MCF 10A (cell line): ENCODE measurements at places on chromosomes 13 and 19.
A peak's percentile ranks its signal among the peaks of the same experiment; 100 is the strongest.

DNA sequence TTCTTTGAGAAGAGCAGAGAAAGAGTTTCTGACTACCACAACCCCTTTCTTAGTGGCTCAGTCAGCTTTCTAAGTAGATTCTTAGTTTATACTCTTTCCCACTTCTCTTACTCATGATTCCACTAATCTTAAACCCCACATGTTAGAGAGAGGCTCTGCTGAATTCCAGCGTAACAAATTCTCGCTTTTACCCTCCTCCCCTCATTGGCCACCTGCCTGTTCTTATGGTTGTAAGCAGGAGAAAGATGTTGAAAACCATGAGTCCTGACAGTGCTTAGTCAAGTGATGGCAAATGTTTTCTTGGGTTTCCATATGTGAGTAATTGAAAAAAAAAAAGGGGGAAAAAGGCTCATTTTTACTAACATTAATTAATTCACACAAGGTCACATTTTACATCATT is 125.9 kb downstream of the ZDHHC20 start:
- no peak for DNase-seq

DNA sequence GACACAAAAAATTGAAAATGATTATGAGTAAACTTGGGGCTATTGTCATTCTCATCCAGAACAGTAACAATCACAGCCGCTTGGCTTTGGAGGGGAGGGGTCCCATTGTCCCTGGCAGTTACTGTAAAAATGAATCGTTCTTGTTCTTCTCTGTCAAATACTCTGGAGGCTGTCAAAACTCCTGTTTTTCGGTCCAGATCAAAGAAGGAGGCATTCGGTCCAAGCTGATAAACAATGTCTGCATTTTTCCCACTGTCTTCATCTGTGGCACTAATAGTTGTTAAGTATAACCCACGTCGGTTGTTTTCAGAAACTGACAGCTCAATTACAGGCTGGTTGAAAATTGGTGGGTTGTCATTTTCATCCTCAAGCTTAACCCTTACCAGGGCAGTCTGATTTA is 3.4 kb downstream of the PCDH9 start:
- DNase-seq: no peak

GRCh38 chr13:99600318-99600717 is 99.0 kb downstream of the TM9SF2 start:
- no peak for DNase-seq

- no peak for DNase-seq
Measured at GRCh38 chr13:37484056-37484455, 114.5 kb downstream of the POSTN start.

DNA sequence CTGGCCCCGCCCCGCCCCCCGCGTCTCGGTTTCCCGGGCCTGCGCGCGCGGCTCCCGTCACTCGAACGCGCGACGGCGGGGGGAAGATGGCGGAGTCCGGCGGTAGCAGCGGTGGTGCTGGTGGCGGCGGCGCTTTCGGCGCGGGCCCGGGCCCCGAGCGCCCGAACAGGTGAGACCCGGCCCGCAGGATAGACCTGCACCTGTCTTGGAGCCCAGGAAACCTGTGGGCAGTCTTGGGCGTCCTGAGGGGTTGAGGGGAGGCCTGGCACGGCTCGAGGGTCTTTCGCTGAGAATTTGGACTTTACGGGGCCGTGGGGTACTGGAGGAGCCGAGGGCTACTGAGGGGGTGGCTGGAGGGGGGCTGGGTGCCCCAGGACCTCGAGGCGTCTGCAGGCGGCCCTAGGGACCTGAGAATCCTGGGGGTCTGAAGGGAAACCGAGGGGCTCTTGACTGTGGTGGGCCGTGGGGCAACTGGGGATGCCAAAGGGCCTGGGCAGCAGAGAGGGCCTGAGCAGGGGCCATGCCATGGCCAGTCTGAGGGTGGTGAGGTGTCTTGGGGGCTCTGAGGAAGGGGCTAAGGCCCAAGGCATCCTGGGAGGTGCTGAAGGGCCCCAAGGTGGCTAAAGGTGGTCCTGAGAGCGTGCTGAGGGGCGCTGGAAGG is at the start of gene KLHL26:
TSS of gene KLHL26 (plus strand) at position 60 of the 661 bp plus-strand sequence. CDS start at position 87, 27 bp downstream.
- DNase-seq: no peak

GRCh38 chr13:100273552-100273951 is 184.7 kb downstream of the PCCA start:
- DNase-seq: no peak

GRCh38 chr13:112692104-112692503 is 2.3 kb downstream of the ATP11A start:
- no peak for DNase-seq

DNA sequence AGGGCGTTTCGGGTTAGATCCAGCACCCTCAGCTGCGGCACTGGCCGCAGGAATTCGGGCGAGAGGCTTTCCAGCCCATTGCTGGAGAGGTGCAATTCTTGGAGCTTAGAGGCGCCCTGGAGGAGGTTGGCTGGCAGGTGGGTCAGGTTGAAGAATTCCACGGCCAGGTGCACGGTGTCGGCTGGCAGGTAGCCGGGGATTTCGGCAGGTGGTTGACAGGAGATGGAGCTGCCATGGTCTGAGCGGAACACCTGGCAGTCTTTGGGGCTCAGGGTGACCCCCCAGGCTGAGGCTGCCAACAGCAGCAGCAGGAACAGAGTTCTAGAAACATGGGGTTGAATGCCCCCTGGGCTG is 1.3 kb downstream of the LRG1 start:
- no peak for DNase-seq

DNA sequence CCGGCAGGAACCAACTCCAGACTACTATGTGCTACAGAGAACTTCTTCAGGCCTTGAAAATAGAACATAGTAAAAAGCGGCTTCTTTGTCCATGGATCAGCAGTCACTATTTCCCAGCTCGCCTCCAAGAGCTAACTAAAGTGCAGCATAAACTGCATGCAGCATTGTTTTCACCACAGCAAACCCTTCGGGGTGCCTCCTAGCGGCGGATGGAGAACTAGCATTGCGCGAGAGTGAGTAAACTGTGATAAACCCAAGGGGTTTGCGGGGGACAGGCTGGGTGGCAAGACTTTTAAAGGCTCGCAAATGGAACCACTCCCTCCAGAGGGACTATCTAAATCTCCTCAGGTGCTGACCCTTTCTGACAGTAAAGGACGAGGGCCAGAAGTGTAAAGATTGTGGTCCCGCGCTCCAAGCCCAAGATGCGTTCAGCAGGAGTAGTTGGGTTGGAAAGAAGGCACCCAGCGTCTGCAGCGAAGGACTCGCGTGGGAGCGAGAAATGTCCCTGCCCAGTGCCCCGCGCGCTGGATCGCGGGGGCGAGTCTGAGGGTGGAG is 21.5 kb upstream of the SGCG start:
- DNase-seq: peak; percentile 21

- DNase-seq: no peak
Measured at GRCh38 chr19:38971672-38972071, 3.9 kb downstream of the FBXO17 start.

GRCh38 chr13:50587115-50587514 is 256.4 kb downstream of the DLEU7 start:
- DNase-seq: no peak

- DNase-seq: no peak
Measured at GRCh38 chr13:23806874-23807526, 82.2 kb downstream of the MIPEP start.

GRCh38 chr19:58434217-58434616 is 5.7 kb downstream of the ZNF132 start:
- no peak for DNase-seq

DNA sequence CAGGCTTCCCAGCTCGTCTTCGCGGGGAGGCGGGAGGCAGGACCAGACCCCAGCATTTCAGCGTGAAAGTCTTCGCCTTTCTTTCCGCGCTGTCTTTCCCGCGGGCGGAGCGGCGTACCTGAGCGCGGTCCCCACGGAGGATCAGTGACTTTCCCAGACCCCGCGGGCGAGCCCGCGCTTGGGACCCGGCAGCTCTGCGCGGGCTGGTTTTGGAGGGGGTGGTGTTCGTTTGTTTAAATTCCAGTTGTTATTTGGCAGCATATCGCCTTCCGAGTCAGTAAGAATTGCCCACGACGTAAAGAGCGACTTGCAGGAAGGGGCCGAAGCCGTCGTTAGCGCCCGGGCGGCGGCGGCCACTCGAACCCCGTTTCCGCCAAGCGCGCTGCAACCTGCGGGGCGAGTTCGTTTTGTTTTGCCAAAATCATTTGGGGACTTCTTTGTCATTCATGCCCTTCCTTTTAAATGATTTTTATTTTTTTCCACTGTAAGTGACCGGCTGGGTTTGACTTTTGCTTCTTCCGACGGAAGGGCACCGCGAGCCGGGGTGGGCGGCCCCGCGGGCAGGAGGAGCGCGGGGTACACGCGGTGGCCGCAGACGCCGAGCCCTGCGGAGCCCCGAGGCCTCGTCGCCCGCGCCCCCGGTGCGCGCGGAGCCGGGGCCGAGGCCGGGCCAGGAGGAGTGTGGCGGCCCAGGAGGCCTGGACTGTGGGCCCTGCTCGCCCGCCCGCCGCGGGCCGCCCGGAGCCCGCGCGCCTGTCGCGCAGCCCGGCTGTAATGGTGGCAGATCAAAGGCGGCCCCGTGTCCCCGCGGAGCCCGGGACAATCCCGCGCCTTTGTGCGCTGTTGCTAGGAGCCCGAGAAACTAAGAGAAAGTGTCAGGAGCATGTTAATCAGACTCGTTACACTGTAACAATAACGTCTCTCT is 75.9 kb downstream of the ZIC5 start:
- DNase-seq: no peak

GRCh38 chr19:50266896-50267295 is 62.3 kb downstream of the KCNC3 start:
- no peak for DNase-seq

- DNase-seq: no peak
Measured at GRCh38 chr13:34223984-34224383, 406.0 kb downstream of the RFC3 start.

DNA sequence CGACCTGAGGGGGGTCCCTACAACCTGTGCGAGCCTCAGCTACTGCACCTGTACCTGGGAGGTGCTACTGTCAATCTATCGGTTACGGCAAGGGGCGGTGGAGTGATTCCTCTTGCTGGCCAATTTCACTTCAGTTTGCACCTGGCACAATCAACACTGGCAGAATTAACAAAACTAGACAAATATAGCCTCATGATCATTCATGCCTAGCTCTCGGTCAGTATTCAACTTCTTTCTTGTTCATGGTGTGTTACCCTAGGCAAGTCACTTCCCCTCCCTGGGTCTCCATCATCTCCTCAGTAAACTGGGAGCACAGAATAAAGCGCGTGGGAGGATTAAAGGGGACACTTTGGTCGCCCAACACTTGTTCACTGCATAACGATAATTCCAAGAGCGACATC is 618 bp downstream of the HAUS8 start:
- DNase-seq: no peak

- DNase-seq: peak; percentile 41
Measured at GRCh38 chr13:48214519-48215121, 18.4 kb upstream of the ITM2B start.

DNA sequence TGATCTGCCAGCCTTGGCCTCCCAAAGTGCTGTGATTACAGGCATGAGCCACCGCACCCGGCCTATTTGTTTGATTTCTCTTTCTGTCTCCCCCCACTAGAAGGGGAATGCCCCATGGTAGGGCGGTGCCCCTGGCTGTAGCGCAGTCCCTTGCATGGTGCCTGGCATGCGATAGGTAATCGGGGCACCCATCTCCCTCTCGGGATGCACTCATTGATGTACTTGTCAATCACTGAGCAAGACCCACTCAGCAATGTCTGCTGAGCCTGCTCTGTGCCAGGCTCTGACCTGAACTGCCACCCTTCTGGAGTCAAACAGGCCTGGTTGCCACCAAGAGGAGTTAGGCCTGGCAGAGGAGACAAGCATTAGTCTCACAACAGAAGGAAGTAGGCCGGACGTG is 19.8 kb downstream of the DNM2 start:
- DNase-seq: no peak

GRCh38 chr13:25116044-25116443 is 20.1 kb downstream of the PABPC3 start:
- DNase-seq: no peak

DNA sequence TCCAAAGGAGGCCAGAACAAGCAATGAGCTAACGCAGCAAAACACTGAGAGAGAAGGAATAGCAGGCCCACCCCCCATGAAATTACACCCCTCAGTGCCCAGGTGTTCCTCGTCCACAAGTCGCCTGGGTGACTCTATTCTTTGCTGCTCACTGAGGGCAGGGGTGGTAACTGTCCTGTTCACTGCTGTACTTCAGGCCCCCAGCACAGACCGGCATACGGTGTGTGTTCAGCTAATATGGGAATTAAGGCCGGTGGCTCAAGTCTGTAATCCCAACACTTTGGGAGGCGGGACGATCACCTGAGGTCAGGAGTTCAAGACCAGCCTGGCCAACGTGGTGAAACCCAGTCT is 31.9 kb downstream of the DHRS12 start:
- DNase-seq: no peak

DNA sequence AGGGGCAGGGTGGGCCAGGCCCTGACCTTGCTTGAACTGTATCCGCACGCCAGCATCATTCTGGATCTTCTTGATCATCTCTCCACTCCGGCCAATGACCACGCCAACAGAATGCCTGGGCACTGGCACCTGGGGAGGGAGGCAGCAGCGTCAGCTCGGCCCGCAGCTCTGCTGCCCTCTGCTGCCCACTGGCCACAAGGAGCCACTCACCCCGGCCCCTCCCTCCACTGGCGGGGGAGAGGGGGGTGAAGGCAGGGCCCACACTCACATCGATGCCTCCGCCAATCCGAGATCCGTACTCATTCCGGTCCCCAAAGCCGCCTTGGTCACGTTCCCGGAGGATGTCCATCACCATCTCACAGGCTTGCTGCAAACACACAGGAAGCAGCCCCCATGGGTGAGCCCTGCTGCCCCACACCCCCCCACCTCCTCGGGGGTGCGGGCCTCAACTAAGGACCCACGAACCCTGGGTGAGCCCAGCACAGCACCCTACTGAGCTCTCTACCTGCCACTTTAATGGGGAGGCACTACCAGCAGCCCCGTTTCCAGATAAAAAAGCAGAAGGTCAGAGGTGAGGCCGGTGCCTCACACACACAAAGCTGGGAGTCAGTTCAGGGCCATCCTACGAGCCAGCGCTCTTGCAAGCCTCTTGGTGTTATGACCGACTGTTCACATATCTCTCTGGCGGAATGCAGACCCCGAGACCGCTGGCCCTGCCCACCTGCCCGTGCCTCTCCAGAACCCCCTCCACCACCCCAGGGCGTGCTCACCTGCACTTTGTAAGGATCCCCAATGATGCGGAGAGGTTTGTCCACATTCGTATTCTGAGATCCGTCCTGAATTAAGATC is 6.7 kb downstream of the KHSRP start:
- DNase-seq: peak; percentile 14

DNA sequence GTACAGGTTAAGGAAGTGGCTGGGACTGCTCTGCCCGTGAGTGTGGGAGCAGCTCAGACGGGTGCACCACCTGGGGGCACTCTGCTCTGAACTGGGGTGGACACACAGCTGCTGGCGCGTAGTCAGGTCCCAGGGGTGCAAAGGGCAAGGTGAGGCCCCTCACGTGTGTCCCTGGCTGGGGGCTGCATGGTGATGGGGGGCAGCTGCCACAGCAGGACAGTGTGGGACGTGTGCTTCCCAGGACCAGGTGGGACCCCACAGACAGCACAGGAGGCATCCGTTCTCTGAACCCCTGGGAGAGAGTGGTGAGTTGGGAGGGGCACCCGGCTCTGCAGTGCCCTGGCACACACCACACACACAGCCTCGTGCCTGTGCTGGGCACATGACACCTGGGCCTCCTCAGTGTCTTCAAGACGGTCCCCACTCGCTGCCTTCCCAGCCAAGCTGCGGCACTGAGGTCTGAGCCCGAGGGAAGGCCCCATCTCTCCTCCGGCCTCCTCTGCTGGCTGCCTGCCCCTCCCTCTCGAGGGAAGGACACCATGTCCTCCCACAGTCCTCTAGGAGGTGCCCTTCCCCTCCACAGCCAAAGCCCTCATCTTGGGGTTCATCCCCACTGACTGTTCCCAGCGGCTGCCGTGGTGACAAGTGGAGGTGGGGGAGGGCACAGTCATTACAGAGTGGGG is 24.7 kb downstream of the CILP2 start:
- no peak for DNase-seq

GRCh38 chr19:55836340-55836739 is at the start of gene NLRP4:
Gene NLRP4, plus strand, starts transcription at chr19:55836540. Its CDS starts 15,541 bp downstream, at chr19:55852081.
- no peak for DNase-seq
